ENCODE measurements at places on chromosomes 5 and 9. TPM values are rescaled to one million over a fixed set of nuclear protein-coding genes. Genes with fewer than 3 reads are reported as not detected.

Gene PHF24
- total RNA-seq: not detected

Gene JAKMIP2
- 1.1 TPM for total RNA-seq

Gene F12
- not detected for total RNA-seq

Gene FAM153A
- 55.1 TPM for total RNA-seq

Gene CATSPER3
- total RNA-seq: not detected

Gene SHISAL2B
- total RNA-seq: not detected

Gene CD72
- 2.9 TPM for total RNA-seq

Gene FAM151B
- total RNA-seq: not detected

Gene SIMC1
- total RNA-seq: 18.3 TPM

Gene ANGPTL2
- not detected for total RNA-seq

Gene MEGF10
- total RNA-seq: not detected

Gene CYLC2
- not detected for total RNA-seq

Gene NMUR2
- total RNA-seq: not detected

Gene GRM6
- total RNA-seq: not detected

Gene SH3RF2
- not detected for total RNA-seq

Gene GLRA1
- not detected for total RNA-seq

Gene EIF4E1B
- not detected for total RNA-seq

Gene APBA1
- 0.08 TPM for total RNA-seq

Gene PCDHGA8
- total RNA-seq: not detected

Gene GKAP1
- total RNA-seq: 8.3 TPM

Gene ADAMTS19
- not detected for total RNA-seq

Gene JMY
- total RNA-seq: 104 TPM

Gene NTNG2
- total RNA-seq: 5.8 TPM

Gene IL5
- total RNA-seq: not detected

Gene SNCAIP
- total RNA-seq: not detected

Gene SPINK5
- not detected for total RNA-seq

Gene SHROOM1
- total RNA-seq: 0.38 TPM

Gene TMEM171
- total RNA-seq: 0.60 TPM

Gene RXRA
- 13.7 TPM for total RNA-seq

Gene FAXDC2
- 0.28 TPM for total RNA-seq

Gene MVB12B
- 25.7 TPM for total RNA-seq

Gene ASPN
- total RNA-seq: not detected

Gene PDZD2
- total RNA-seq: 0.81 TPM

Gene MAMDC2
- not detected for total RNA-seq

Gene RAI14
- not detected for total RNA-seq

Gene SPEF2
- 4.7 TPM for total RNA-seq

Gene TAF11L5
- not detected for total RNA-seq

Gene COL23A1
- total RNA-seq: not detected

Gene FBLL1
- not detected for total RNA-seq

Gene AHRR
- total RNA-seq: 0.14 TPM

Gene AQP7
- total RNA-seq: not detected

Gene CCL27
- total RNA-seq: not detected
